ENCODE measurements at places on chromosomes 7 and 10.
A peak's percentile ranks its signal among the peaks of the same experiment; 100 is the strongest.

GRCh38 chr10:88401671-88402347 lies 181.3 kb downstream of the RNLS start:
- DNase-seq = no peak

DNA sequence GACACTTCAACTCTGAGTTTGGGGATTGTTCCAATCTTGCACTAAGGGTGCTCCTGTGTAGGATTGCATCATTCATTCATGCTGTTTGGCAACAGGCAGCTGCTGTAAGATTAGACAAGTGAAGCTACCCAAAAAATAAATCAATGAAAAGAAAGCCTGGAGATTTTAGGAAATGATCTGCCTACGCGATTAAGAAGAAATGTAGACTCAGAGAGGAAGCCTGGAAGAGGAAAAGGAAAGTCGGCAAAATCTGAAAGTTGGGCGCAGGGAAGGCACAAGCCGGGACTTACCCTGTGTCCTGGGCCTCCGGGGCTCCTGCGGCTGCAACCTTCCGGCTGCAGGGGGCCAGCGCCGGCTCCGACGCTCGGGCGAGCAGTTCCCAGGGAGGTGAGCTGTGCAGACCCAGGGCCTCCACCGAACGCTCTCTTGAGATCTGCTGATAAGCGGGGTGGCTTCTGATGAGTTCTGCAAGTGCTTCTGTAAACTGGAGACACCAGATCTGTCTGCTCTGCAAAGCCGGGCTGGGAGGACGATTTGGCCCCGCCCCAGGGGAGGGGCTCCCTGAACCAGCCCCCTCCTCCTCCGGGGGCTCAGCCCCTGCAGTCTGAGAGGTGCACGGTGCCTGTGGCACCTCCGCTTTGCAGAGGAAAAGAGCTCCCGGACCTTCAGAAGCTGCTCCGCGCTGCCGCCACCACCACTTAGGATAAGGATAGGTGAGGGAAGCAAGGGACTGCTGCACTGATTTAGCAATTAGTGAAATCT lies 17.4 kb downstream of the PSPH start:
- peak; percentile 58 for DNase-seq

DNA sequence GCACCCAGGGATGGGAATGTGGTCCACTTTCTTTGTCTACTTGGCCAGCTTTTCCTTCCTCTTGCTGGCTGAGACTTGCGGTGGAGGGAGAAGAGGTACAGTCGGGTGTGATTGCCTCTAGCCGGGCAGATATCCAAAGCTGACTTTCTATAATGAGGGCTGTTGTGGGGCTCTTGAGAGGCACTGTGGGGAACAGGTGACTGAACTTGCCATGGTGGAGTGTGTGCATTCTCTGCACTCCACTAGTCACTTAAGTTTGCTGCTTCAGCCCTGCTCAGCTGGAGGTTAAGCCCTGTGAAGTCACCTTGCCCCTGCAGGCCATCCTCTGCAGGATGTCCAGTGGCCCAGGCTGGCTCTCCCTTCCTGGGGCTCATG lies 116.6 kb downstream of the AOAH start:
- DNase-seq = no peak

DNA sequence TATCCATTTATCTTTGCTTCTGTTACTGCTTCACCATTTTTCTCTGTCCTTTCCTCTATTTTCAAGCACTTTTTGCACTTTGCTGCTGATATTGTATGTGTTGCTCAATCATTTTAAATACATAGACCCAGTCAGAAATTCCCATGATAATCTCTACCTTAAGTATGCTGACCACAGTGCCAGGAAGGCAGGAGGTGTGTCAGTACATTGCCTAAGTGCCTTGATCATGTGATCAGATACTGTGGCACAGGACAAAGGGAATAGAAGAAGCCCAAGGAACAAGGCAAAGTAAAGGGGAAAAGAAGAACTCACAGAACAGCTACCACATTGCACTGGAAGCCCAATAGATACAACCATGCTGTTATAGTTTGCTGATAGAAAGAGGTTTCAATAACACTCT lies 53.7 kb upstream of the CD36 start:
- no peak for DNase-seq

DNA sequence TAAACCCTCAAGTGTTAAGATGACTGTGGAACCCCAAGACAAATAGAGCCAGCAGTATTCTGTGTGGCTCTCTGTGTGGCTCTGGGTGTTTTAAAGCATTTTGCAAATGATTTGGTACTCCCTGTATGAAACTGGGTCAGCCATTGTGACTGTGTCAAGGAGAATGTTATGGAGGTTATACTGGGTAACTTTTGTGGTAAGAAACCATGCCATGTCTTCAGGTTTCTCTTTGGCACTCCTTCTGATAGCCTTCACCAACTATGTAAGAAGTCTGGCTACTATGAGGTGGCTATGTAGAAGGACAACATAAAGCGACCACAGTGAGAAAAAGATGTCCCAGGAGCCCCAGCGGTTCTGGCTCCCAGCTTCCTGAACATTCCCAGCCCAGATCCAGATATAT lies 226.6 kb upstream of the RHOBTB1 start:
- DNase-seq = no peak

DNA sequence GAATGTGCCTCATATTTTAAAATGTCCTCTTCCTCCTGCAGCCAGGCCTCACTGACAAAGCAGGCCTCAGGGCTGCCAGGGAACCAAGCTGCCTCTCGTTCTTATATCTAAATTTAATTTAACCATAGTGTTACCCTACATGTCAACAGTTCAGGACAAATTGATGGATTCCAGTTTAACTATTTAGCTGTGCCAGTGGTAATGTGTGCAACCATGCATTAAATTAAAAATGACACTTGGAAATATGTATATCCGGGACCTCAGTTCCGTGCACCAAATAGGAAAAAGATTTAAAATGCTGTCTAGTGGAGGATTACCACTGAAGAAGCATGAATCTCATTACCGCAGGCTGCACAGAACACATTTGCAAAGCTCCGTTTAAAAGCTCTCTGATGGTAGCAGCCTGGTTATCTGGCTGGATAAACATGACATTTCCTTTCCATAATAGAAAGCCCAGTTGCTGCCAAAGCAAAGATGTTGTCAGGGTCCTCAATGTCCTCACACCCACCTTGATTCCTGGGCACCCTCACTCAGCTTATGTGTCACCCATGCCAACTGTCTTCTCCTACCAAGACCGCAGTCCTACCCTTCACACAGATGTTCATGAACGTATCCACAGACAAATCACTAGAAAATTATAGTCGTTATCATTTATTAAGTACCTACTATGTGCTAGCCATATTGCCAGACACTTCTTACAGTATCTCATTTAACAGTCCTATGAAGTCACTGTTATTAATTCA lies 73.3 kb upstream of the FRMD4A start:
- DNase-seq = no peak

DNA sequence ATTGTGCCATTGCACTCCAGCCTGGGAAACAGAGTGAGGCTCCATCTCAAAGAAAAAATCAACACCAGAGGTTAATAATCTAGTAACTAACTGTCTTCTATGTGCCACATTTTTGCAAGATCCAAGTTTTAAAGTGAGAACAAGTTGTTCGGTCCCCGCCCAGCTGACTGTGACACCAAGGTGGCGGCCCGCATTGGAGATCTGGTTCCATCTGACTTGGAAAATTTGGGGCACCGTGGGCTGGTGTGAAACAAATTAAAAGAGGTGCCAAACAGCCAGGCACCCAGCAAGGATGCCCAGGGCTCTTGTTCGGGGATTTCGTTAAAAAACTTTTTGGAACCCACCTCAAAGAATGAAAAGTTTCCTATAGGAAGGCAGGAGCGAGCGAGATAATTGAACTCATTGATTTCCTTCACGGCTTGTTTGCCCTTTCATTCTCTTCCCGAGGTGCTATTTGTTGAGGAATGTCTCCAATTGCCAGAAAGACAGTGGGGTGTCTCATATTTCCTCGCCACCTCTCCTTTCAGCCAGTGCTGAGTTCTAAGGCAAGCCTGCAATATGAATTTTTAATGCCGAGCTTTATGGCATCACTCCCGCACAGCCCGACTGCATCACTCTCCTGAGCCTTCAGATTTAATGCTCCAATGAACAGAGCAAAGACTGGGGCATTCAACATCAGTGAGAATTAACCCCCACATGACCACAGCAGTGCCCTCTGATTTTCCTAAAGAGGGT lies 156.9 kb upstream of the SH2B2 start:
- no peak for DNase-seq

- no peak for DNase-seq
Observed at GRCh38 chr10:87651801-87652200, 7.9 kb upstream of the PAPSS2 start.

DNA sequence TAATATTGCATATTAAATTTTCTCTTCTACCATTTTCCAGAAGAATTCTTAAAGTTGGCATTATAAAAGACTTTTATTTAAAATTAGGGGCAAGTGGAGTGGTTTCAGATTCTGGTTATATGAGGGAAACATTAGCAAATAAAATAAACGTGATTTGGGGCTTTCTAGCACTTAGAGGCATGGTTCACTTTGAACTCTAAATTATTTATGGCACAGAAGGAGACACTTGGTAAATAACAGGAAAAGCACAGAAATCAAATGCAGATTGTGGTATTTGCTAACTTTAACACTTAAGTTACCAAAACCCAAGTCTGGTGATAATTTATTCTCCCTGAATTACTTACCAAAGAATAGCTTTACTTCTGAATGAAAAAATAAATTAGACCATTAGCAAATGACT lies 134.5 kb upstream of the ETV1 start:
- DNase-seq = no peak

DNA sequence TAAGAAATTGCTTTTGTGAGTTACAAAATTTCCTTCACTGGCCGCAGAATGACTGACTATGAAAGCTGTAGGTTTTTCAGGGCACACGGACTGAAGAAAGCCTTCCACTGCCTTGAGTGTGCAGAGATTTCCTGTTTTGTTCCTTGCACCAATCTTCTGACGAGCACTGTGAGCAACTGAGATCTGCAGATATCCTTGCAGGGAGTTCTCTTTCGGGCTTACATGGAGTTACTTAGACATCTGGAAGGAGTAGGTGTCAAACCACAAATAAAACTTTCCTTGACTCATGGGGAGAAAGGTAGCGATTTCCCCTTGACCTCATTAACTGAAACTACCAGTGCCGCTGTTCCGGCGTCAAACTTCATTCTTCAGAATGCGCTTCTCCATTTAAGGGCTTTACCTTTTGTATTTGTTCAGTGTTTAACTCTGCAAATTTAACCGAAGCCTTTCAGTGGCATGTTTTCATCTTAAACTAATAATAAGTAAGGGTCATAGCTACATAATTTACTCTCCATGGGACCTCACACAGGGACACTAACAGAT lies 1175.3 kb downstream of the GATA3 start:
- no peak for DNase-seq

- no peak for DNase-seq
Observed at GRCh38 chr10:6823770-6824169, 243.7 kb upstream of the PRKCQ start.

- DNase-seq = no peak
Observed at GRCh38 chr10:43160921-43161255, 22.6 kb downstream of the CSGALNACT2 start.

GRCh38 chr7:27532314-27532713 lies 130.4 kb downstream of the HIBADH start:
- DNase-seq = no peak

GRCh38 chr10:80260295-80261243 lies 28.9 kb downstream of the MAT1A start:
- no peak for DNase-seq

DNA sequence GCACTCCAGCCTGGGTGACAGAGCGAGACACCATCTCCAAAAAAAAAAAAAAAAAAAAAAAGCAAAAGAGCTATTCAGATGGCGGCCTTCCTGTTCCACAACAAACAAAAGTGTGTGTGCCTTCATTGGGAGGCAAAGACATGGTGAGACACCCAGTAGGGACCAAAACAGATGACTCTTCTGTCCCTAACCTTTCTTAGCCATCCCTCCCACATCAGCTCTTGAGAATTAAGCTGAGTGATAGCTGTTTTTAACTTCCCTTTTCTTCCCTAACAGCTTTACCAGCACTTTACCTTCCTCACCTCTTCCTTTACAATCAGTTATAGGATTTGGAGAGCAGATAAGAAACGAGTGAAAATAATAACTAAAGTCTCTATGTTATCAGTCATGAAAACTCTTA lies 48.2 kb downstream of the ARMH3 start:
- DNase-seq = no peak

GRCh38 chr7:601595-602340 lies 82.1 kb upstream of the PDGFA start:
- DNase-seq = peak; percentile 72

- DNase-seq = no peak
Observed at GRCh38 chr10:93334181-93334580, 148.0 kb downstream of the MYOF start.

GRCh38 chr7:142745091-142745635 lies 4.1 kb upstream of the PRSS1 start:
- no peak for DNase-seq

- no peak for DNase-seq
Observed at GRCh38 chr7:16817536-16817935, 12.7 kb upstream of the AGR2 start.

GRCh38 chr7:112199035-112199655 lies 7.1 kb downstream of the DOCK4 start:
- DNase-seq = no peak

GRCh38 chr7:116582164-116582732 lies 57.4 kb downstream of the CAV1 start:
- no peak for DNase-seq

DNA sequence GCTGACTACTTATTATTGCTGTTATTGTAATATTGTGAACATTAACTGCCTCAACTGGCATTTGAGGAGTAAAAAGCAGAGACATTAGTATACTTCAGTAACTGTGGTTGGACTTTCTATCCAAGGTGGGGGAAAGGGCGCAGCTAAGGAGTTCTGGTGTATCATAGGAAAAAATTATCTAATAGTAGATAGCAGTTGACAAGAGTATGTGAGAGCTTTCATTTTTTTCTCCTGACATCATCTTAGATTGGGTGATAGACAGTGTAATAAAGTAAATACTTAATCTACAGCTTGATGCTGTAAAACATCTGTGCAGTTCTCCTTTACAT lies 68.9 kb downstream of the PHTF2 start:
- DNase-seq = no peak

DNA sequence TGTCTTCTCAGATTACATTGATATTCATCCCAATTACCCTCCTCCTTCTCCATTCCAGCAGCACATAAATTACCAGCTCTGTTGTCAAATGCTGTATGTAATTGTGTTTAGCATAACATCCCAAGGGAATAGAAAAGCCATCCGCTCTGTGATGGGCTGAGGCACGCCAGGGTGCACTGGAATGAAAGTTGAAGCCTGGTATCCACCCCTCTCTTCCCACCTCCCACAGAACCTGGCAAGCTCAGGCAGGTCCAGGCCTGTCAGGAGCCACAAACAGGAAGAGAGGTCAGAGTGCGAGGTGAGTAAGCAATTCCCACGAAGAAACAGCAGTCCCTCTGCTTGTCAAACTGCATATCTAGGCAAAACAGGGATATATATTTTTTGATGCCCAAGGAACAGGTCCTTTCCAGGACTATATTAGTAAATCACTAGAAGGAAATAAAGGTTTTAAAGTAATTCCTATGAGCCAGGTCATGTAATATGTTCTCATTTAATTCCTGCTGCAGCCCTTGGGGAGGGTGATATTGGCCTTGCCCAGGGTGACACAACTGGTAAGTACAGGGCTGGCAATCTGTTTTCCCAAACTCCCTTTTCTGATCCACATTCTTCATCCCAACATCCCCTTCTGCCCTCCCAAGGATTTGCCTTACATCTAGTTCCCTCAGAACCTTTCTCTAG lies 155.6 kb upstream of the GHITM start:
- no peak for DNase-seq

All from activated CD4-positive, alpha-beta T cell treated with anti-CD3 and anti-CD28 coated beads for 1 hour (primary cell).